Hindlimb muscle (tissue), 1 donor: ENCODE measurements at places on chromosomes 13 and 19. TPM values are rescaled to one million over a fixed set of nuclear protein-coding genes. Genes with fewer than 3 reads are reported as not detected.

The ICAM5 gene
- 0.23 TPM for polyA plus RNA-seq

The ZNF610 gene
- 3.7 TPM for polyA plus RNA-seq

DNA sequence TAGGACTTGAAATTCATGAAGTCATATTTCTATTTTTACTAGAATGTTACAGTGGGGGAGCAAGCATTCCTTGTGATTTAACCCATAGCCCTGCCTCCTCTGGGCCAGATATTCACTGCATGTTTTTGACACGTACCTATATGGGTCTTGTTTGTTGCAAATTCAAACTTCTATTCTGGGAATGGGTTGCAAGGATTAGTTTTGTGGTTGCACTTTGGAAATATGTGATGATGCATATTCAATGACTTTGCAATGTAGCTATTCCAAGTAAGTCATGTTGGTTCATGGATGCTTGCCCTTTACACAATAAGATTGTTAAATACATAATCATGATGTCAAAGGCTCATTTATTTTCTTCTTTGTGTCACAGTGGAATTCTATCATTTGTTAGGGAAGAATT is 440.8 kb downstream of the TDRD3 start:
- DNase-seq, result no peak

- no peak for DNase-seq
Observed at GRCh38 chr19:14476673-14477401, 1.7 kb upstream of the PTGER1 start.

DNA sequence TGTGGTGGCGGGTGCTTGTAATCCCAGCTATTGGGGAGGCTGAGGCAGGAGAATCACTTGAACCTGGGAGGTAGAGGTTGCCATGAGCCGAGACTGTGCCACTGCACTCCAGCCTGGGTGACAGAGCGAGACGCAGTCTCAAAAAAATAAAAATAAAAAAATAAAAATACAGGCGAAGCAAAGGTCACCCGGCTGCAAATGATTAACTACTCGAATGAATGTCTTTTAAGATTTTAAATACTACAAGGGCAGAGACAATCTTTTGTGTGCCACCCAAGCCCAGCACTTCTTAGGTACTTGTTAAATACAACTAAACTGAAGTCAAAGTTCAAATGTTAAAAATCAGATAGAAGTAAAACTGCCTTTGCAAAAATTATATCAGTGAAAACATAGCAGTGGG is 6.7 kb downstream of the LNX2 start:
- no peak for DNase-seq

GRCh38 chr19:1420590-1420989 is 13.2 kb downstream of the DAZAP1 start:
- no peak for DNase-seq

The OSCAR gene
- polyA plus RNA-seq, result 0.65 TPM

GRCh38 chr19:46475986-46476385 is 4.6 kb upstream of the PNMA8A start:
- no peak for DNase-seq

The ZNF556 gene
- 45.1 TPM for polyA plus RNA-seq

DNA sequence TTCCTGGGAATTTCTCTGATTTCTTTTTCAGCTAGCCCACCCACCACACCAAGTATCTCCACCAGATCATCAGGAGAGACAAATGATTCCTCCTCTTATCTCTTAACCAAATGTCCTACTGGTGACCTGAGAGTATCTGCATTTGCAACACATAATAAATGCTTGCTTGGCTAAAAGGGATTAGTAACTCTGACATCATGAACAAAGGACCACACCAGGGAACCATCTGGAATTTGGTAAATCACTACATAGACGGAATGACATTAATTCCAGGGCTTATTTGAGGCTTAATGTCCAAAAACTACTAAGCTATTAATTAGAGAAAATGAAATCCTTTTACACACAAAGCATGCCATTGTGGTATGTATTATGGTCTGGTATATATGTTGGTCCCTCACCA is 139.0 kb downstream of the RAP2A start:
- no peak for DNase-seq

The NRTN gene
- 0.53 TPM for polyA plus RNA-seq

DNA sequence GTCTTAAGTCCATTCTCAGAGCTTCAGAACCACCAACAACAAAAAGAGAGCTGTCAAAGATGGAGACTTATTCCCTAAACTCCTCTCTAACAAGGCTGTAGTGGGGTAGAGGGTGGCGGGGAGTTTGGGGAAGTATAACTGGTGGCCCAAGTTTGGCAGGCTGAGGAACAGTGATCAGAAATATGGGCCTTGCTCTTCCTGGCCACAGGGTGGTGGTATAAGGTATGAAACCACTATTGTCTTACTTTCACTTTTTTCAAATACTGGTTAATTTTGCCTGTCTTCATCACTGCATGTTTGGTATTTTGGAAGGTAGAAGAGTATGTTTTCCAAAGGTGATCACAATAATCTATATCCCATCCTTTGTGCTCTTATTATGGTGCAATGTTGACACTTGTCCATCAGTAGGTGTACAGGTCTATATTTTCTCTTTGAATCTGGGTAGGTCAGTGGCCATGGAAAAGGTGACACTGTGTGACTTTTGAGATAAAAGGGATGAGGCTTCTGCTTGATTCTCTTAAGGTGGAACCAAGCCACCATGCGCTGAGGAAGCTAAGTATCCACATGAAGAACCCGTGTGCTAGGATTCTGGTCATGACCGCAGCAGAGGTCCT is 23.2 kb upstream of the GPC5 start:
- no peak for DNase-seq

DNA sequence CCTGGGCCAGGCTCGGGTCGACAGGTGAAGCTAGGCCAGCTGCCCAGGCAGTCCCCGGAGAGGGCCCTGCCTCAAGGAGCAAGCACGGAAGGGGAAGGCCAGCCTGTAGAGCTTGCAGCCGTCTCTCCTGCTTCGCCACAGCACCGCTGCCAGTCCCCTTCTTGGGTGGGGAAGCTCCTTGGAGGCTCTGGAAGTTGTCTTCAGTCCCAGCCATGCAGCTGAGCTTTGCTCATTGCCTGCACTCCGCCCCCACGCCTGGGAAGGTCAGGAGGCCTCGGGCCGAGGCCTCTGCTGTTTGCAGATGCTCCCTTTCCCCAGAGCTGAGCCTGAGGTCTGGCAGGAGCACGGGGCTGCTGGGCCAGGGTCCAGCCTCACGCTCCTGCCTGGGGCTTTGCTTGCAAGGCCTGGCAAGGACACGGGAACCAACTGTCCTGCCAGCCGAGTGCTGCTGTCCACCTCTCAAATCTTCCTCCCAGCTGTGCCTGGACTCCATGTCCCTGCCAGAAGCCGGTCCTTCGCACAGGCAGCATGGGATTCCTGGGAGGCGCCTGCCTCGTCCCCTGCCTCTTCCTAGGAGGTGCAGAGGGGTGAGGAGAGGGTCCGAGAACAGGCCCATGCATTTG is 13.3 kb downstream of the PLEKHF1 start:
- DNase-seq, result peak; percentile 79

DNA sequence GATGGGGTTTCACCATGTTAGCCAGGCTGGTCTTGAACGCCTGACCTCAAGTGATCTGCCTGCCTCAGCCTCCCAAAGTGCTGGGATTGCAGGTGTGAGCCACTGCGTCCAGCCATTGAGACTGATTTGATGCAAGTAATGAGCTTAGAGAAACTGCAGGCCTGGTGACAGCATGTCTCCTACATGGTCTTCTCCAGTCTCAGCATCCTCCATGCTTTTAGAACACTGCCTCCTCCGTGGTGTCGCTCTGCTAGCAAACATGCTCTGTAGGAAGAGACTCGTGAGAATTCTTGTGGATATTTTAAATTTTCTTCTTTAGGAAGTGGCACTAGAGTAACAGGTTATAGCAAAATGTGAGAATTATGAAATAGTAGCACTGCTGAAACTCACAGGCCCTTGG is 37.1 kb downstream of the TPT1 start:
- no peak for DNase-seq

- DNase-seq, result no peak
Observed at GRCh38 chr13:113788413-113789135, 29.5 kb downstream of the TMEM255B start.

The ANKRD24 gene
- 1.6 TPM for polyA plus RNA-seq

The HIPK4 gene
- 1.6 TPM for polyA plus RNA-seq

The NOVA2 gene
- 5.0 TPM for polyA plus RNA-seq

The RNF225 gene
- not detected for polyA plus RNA-seq

DNA sequence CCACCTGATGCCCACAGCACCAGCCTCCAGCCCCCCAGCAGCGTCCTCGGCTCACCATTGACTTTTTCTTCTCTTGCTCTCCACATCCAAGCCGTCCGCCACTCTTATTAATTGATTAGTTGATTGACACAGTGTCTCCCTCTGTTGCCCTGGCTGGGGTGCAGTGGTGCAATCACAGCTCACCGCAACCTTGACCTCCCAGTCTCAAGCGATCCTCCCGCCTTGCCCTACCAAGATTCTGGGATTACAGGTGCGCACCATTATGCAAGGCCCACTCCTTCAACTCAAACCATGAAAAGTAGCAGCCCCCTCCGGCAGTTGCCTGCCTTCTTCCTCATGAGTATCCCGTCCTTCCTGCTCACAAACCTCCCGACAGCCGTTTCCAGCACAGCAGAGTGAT is 921 bp upstream of the TEX29 start:
- DNase-seq, result no peak

DNA sequence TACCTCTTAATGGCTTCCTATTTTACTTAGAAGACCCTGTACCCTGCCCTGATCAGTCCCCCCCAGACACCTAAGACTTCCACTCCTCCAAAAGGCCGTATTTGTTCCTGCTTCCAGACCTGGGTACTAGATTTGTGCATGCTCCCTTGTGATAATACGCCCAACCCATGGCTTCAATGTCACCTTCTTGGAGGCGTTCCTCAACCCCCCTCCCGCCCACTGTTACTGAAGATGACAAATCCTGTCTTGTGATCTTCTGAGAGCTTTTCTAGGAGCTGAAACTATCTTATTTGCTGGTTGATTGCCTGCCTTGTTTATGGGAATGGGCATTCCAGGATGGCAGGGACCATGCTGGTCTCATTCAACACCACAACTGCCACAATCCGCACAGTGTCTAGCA is 9.4 kb downstream of the SLC25A23 start:
- DNase-seq, result no peak

The TUBB4A gene
- 0.49 TPM for polyA plus RNA-seq

The BEST2 gene
- polyA plus RNA-seq, result 0.09 TPM

The ZNF491 gene
- 4.5 TPM for polyA plus RNA-seq

DNA sequence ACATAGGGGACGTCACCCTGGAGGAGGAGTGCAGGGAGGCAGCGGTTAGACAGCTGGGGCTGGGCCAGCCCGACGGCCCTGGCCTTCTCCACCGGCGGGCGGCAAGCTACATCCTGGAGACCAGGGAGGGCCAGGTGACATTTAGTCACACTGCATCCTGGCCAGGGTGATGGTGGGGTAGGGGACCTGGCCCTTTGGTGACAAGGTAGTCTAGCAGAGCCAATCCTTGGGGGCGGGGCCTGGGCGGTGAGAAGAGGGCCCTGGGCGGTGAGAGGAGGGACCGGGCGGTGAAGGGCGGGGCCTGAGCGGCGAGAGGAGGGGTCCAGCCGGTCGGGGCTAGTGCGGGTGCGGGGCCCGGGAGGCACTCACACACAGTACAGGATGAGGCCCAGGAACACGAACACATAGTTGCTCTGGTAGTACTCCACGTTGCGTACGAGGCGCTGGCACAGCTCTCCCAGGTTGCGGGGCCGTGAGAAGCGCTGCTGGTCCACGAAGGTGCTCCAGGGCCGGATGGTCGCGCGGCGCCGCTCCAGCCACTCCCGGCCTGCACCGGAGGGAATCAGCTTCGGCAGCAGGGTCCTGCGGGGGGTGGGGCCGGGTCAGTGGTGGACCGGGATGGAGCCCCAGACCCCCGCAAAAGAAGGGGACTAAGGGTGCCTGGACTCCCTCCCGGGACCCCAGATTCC is 610 bp downstream of the RABAC1 start:
- DNase-seq, result peak; percentile 87

DNA sequence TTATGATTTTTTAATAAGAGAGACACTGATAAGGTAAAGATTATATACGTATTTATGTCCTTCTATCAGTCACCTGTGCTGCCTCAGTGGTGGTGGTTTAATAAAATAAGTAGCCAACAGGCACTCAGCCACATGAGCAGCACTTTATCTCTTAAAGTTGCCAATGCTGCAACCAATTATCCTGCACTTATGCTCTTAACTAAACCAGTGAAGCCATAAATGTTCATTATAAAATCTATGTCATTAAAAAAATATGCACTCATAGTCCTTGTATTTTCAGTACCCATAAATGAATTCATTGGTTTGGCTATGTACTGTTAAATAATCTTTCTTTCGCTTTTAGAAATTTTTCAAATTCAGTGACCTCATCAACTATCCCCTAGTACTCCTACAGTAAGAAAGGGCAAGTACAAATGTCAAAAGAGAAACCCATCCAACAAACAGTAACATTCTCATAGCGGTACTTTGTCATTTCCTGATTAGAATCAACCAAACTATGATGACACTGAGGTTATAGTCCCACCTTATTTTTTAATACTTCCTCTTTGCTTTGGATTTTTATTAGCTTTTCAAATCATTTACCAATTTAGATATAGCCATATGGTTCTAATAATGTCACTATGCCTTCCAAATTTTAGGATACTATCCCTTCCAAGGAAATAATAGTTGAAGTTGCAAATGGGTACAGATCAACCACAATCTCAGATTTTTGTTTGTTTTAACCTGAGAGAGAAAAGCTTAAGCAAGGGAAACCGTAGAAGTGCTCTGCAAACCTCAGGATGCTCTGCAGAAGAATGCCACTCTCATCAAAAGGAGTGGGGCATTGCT is 190.9 kb downstream of the KLF12 start:
- no peak for DNase-seq
